ENCODE measurements at places on chromosomes 7 and 10.

DNA sequence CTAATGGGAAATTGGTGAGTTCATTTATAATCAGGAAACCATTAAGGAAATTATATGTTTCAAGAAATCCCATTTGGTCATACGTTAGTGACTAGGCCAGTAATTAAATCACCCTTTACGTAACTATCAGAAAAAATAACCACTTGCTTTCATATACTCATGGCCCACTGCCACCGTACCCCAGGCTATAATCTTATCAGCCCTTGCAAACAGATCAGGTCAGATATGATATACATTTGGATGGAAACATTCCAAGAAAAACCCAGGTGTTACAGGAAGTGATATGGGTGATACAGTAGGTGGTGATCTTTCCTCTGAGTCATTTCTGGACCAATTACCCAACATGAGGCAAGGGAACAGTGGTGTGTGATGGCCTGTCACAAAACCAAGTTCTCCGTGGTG, 481.0 kb upstream of the SEMA3A start:
- no peak for DNase-seq

DNA sequence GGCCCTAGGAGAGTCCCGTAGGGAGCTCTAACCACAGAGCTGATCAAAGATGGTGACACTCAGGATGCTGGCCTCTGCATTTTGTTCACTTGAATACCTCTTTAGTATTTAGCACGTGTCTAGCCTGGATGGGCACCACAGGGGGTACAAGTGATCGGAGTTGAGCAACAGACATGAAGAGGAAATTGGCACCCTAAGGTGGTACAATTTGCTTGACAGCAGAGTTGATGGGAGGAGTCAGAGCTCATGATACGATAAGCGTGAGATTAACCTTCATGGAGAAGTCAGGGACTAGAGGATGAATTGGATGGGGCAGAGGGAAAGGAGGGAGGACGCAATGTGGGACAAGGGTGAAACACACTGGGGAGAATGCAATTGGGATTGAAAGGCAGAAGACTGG, 9.9 kb upstream of the ZNF212 start:
- DNase-seq = no peak

- DNase-seq = no peak
Observed at GRCh38 chr7:2862831-2863361, 18.8 kb upstream of the GNA12 start.

DNA sequence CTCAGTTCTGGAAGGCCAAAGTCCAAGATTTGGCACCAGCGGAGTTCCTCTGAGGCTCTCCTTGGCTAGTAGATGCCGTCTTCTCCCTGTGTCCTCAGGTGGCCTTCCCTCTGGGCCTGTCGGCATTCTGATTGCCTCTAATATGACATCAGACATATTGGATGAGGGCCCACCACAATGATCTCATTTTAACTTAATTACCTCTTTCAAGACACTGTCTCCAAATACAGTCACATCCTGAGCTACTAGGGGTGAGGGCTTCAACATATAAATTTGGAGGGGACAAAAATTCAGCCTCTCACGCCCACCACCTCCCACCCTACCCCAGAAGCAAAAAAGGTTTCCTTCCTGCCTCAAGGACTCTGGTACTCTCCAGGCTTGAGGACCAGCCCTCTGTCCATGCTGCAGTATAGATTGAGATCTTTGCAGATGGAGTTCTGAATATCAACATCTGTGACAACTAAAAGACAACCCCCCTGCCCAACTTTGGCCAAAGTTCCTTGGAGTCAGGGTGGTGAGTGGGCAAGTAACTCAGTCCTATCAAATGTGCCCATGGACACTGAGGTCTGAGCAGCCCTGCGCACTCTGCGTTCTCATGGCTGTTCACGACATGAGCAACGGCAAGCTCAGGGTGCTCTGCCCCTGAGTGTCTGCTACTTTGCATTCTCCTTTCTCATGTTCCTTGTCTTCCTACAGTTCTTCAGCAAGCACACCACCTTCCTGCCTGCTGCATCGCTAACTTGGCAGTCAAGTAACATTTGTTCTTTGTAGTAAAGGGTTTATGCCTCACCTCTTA, 11.5 kb downstream of the TMEM176B start:
- DNase-seq = no peak

DNA sequence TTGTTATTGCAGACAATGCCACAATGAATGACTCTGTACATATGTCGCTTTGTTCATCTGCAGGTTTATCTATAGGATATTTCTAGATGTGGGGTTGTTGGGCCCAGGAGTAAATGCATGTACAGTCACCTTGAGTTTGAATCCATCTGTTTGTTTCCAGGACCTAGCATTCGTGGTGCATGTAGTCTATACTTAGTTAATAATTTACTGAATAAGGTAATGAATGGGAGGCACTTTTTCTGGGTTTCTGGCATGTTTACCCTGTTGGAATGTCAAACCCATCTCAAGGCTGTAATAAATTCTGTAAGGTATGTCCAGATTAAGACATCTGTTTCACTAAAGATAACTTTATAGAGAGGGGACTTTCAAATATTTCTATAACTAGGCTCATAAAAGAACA, 23.5 kb downstream of the HECTD2 start:
- DNase-seq = no peak

- DNase-seq = no peak
Observed at GRCh38 chr7:51023547-51023946, 240.9 kb upstream of the GRB10 start.
